ENCODE measurements at places on chromosomes 6 and 20. TPM values are rescaled to one million over a fixed set of nuclear protein-coding genes. Genes with fewer than 3 reads are reported as not detected.

The TRIM10 gene
- not detected for polyA plus RNA-seq

The TTLL9 gene
- 8.0 TPM for polyA plus RNA-seq

The DPPA5 gene
- polyA plus RNA-seq = not detected

The DNAH8 gene
- 0.07 TPM for polyA plus RNA-seq

The LPIN3 gene
- 0.44 TPM for polyA plus RNA-seq

The GPR6 gene
- 7.3 TPM for polyA plus RNA-seq

The SRSF3 gene
- polyA plus RNA-seq = 508 TPM

The NKAPL gene
- polyA plus RNA-seq = not detected

The GABRR1 gene
- polyA plus RNA-seq = 0.36 TPM

The ATP9A gene
- 63.1 TPM for polyA plus RNA-seq

The LGSN gene
- not detected for polyA plus RNA-seq

The CLPSL2 gene
- polyA plus RNA-seq = not detected

The PPIL6 gene
- polyA plus RNA-seq = 11.8 TPM

The BCAS1 gene
- polyA plus RNA-seq = not detected
